Left kidney (tissue), 8 donors: ENCODE measurements at places on chromosomes 13 and 19. TPM values are rescaled to one million over a fixed set of nuclear protein-coding genes. Genes with fewer than 3 reads are reported as not detected.

The ZNF607 gene
- polyA plus RNA-seq = 16.5 TPM

The FXYD7 gene
- polyA plus RNA-seq = 0.58 TPM

The ATXN8OS gene
- 0.33 TPM for polyA plus RNA-seq

The STOML3 gene
- polyA plus RNA-seq = not detected

The ZNF333 gene
- polyA plus RNA-seq = 28.8 TPM

The FLT3 gene
- 0.22 TPM for polyA plus RNA-seq

The PGLYRP2 gene
- not detected for polyA plus RNA-seq

The NOTCH3 gene
- polyA plus RNA-seq = 102 TPM

The CEACAM16 gene
- not detected for polyA plus RNA-seq

DNA sequence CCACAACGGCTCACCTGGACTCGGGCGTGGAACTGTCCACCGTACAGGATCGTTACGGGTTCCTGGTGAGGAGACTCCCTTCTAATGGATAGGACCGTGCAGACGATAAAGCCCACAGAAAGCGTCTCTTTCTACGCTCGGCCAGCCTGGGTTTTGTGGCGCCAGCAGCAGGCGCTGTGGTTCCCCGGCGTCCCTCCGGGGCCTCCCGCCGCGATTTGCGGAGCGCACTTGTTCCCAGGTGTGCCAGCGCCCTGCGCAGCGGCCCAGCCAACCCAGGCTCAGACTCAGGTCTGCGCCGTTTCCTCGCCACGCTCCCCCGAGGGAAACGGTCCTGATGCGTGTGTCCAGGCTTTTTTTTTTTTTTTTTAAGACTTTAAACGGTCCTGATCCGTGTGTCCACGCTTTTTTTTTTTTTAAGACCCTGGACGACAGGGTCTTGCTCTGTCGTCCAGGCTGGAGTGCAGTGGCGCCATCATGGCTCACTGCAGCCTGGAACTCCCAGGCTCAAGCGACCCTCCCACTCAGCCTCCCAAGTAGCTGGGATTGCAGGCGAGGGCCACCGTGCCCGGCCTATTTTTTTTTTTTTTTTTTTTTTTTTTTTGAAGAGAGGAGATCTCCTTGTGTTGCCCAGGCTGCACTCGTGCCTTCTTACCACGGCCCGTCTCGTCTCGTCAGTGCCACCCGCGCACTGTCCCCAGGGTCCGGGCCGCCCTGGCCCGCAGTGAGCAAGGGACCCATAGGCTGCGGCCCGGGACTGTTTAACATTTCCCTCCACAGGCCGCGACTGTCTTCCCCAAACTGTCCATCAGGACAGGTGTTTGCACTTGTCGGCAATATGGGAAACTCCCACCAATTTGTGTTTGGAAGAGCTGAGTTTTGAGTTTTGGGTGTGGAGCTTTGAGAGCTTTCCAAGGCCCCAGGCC lies 23.8 kb downstream of the GJA3 start:
- DNase-seq = no peak

DNA sequence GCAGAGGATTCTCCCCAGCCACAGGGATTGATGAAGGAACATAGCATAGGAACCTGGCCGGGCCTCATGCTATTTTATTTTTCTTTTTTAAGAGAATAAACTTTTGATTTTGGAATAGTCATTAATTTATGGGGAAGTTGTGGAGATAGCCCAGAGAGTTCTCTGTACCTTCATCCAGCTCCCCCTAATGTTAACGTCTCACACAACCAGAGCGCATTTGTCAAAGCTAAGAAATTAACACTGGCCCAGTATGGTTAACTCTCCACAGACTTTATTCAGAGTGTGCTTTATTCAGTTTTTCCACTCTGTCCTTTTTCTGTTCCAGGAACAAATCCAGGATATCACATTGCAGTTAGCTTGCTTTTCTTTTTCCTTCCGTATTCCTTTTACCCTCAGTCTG lies 59.4 kb downstream of the RGCC start:
- no peak for DNase-seq

- DNase-seq = no peak
Measured at GRCh38 chr13:27159806-27160563, 11.6 kb downstream of the USP12 start.

DNA sequence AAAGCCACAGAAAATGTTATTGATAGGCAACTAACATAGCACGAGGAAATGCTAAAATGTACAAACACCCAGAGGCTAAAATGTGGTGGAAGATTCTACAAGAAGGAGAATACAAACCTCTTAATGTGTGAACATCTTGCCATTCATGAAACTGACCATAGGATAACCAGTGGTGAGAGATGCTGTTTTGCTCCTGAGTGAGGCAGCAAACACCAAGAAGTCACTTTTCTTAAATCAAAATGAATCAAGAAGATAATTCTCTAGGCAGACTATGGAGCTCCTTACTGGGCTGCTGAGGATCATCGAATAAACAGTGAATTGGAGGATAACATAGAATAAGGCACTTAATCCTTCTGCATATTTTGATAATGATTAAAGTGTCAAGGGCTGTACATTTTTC lies 375.4 kb upstream of the SLITRK6 start:
- no peak for DNase-seq

- no peak for DNase-seq
Measured at GRCh38 chr19:50198431-50199258, 4.8 kb upstream of the MYH14 start.

GRCh38 chr19:1566392-1567115 lies 1.6 kb downstream of the MEX3D start:
- DNase-seq = peak; percentile 85

- DNase-seq = no peak
Measured at GRCh38 chr19:16337809-16338469, 13.3 kb downstream of the KLF2 start.

GRCh38 chr19:28737021-28737895 lies 475.7 kb downstream of the UQCRFS1 start:
- peak; percentile 54 for DNase-seq

DNA sequence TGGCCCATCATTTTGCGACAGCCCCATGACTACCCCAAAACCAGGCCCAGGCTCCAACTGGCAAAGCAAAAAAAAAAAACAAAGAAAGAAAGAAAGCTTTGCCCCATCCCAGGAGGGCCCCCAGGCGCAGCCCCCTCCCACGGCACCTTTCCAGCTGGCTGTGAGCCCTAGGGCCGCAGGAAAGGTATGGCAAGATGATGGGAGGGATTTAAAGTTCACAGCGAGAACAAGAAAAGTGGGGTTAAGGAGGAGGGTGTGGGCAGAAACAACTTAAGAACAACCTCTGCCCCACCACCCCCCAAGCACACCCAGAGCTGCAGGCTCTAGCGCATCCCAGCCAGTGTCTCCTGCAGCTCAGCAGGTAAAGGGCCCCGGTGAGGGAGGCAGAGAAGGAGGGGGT lies at the start of gene CYP2F1:
TSS of gene CYP2F1 (plus strand) at position 301 of the 400 bp plus-strand sequence. CDS start 1,757 bp downstream, outside the sequence.
- no peak for DNase-seq

DNA sequence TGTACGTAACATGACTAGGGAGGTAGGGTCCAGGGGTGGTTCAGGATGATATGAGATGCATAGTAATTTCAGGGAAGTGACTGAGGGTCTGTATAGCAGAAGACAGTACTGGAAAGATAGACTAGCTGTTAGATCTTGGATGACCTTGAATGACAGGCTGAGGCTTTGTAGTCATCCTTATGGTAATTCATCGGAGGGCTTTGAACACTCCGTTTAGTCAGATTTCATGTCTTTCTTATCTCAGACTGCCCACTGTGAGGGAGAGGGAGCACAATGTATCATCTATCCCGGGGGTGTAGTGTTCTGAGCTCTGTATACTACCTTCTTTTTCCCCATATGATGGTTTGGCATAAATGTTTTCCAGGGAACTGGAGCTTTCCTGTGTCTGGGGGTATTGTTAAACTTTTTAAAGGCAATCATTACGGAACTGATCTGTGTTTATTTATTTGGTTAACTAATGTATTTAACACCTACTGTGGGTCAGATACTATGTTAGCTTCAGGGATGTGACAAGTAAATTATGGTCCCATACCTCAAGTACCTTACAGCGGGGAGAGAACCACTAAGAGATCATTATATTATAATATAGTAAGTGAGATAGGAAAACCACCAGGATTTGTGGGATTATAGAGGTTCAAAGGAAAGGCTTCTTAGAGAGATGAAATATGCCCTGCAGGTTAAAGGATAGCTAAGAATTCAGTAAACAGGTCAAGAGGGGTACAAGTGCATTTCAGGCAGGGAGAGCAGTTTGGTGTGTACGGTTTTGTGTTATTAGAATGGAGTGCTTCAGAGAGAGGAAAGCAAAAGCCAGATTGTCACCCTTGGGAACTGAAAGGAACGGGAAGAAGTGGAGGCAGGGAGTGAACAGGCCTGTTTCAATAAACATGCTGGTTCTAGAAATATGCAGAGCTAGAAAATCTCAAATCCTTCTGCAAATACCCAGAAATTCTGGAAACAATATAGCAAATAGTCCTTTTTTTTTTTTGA lies 164.8 kb upstream of the KL start:
- DNase-seq = no peak

DNA sequence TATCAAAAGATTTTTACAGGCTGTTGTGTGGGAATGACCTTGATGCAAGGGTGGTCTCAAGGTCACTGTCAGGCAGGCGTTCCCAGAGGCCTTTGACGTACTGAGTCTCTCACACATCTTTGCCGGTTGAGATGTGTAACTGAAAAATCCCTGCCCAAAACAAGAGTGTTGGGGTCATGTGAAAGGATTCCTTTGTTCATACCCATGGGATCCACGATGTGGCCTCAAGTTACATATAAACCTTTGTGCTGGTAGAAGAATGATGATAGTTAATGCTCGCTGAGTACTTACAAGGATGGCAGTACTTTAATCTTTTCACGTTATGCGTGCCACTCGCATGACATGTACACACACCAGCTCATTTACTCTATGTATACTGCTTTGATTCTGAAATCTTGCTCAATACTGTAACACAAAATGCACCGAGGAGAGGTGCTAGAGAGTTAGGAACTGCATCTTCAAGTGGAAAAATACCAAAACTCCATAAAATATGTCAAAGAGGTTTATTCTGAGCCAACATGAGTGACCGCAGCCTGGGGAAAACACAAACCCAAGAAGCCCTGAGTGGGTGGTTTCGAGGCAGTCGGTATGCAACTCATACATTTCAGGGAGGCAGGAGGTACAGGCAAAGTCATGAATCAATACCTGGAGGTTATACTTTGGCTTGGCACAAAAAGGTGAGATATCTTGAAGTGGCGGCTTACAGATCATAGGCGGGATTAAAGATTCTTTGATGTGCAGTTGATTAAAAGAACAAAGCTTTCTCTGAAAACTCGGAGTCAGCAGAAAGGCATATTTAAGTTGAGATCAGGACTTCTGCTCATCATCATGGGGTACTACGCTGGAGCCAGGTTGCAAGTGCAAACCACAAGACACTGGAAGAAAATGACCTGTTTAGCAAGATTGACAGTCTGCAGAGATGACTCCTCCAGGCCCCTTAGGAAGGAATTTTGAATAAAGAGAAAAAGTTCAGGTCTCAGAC lies 87.4 kb upstream of the ARHGEF7 start:
- no peak for DNase-seq

DNA sequence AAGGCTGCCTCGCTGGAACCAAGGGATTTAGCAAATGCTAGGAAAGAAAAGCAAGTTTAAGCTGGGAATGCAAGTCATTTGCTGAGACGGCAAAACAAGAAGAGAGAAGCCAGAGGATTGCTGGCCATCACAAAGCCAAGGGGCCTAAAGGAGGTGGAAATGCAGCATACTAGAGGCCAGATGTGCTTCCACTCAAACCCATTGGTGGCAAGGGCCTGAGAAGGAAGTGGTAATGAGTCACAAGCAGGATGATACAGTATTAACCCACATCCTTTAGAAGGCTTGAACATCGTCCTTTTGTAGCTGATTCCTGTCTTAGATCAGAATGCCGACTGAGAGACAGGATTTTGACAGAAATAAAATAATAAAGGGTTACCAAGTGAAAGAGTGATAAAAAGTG lies 68.2 kb downstream of the ITGBL1 start:
- DNase-seq = no peak

GRCh38 chr19:495402-496111 lies 729 bp upstream of the MADCAM1 start:
- DNase-seq = no peak

DNA sequence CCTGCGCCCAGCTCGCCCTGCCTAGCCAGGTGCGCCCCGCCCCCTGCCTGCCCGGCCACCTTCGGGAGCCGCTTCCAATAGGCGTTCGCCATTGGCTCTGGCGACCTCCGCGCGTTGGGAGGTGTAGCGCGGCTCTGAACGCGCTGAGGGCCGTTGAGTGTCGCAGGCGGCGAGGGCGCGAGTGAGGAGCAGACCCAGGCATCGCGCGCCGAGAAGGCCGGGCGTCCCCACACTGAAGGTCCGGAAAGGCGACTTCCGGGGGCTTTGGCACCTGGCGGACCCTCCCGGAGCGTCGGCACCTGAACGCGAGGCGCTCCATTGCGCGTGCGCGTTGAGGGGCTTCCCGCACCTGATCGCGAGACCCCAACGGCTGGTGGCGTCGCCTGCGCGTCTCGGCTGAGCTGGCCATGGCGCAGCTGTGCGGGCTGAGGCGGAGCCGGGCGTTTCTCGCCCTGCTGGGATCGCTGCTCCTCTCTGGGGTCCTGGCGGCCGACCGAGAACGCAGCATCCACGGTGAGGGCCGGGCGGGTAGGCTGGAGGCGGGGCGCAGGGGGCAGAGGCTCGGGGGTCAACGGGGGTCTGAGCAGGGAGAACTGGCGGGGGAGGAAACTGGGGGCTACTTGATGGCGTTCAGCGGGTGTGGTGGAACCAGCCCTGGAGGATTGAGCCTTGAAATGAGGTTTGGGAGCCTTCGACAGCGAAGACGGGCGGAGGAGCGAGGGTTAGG lies at the start of gene SPINT2:
TSS of gene SPINT2 (plus strand) at position 88 of the 727 bp plus-strand sequence. CDS start at position 408, 320 bp downstream.
- DNase-seq = no peak

GRCh38 chr19:5799247-5800241 lies 5.3 kb upstream of the NRTN start:
- DNase-seq = no peak

GRCh38 chr19:2122982-2123381 lies 26.3 kb downstream of the IZUMO4 start:
- DNase-seq = no peak

DNA sequence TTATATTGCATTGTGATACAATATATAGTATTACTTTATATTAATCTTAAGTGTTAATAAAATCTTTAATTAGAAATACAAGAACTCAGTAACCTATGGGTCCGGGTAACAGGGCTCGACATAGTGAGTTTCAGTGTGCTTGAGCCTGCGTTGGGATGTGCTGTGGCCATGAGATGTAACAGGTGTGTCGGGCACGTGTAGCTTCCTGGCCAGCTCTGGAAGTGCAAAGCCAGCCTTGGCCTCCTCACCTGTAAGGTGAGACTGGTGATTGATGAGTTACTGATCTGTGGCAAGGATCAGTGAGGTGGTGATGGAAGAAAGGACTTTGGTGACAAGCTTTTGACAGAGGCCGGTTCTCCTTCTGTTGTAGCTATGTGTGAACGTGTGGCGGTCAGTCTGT lies 19.2 kb downstream of the ATP4B start:
- DNase-seq = no peak

DNA sequence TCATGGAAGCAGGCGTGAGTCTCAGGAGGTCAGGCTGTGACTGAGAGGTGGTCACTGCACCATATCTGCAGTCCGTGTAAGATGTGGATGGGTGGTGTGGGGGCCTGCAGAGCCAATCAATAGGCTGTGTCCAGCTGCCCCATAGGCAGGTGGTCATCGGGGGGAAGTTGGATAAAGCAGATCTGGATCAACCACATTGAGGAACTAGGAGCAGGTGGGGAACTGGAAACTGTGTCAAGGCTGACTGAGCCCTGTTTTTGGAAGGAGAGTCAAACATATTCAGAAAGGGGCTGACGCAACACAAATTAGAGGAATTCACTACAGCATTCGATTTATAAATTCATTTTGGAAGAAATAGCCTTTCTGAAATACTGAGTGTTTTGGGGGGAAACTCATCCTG lies 15.0 kb downstream of the CLEC4M start:
- DNase-seq = no peak
